ENCODE measurements at places on chromosomes 3 and 15.

GRCh38 chr15:66872405-66872804 lies 170.4 kb downstream of the SMAD6 start:
- no peak for DNase-seq

GRCh38 chr3:110344897-110345767 lies 726.5 kb upstream of the NECTIN3 start:
- no peak for DNase-seq

DNA sequence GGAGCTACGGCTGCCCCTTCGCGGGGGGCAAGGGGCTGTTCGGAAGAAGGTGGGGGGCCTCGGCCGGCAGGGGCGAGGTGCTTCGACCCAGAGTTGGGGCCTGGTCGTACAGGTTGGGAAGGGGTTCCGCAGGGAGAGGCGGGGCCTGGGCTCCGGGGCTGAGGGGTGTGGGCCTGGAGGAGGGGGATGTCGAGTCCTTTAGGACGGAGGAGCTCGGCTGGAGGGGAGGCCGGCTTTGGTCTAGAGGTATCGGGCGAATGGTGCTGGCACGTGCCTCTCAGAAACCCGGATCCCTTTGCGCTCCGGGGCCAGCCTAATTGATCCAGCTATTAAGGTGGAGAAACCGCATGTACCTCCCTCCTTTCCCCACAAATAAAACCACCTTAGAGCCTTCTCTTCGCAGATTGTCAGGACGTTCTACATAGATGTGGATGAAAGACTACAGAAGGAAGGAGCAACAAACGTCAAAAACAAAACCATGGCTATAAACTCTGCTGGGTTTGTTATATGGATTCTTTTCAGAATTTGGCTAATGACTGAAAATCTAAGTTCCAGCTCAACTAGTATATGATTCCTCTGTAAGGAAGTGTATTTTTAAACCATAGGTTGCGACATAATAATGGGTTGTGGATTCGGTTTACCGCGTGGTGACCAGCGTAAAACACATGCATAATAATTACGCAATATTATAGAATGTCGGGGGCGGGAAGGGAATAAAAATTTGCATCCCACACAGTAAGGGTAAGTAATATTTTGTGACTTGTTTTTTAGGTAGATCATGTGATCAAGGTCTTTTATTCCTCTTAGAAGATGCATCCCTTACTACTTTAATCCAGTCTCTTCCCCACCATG lies 644 bp upstream of the NGLY1 start:
- DNase-seq = no peak

GRCh38 chr3:139715166-139715565 lies 37.4 kb upstream of the NMNAT3 start:
- no peak for DNase-seq

GRCh38 chr3:41118461-41119390 lies 80.6 kb upstream of the CTNNB1 start:
- no peak for DNase-seq

- no peak for DNase-seq
Observed at GRCh38 chr3:57556459-57557084, 498 bp downstream of the PDE12 start.

- no peak for DNase-seq
Observed at GRCh38 chr15:35753486-35753885, 207.5 kb upstream of the DPH6 start.

- no peak for DNase-seq
Observed at GRCh38 chr3:37668431-37668817, 193.3 kb upstream of the CTDSPL start.

DNA sequence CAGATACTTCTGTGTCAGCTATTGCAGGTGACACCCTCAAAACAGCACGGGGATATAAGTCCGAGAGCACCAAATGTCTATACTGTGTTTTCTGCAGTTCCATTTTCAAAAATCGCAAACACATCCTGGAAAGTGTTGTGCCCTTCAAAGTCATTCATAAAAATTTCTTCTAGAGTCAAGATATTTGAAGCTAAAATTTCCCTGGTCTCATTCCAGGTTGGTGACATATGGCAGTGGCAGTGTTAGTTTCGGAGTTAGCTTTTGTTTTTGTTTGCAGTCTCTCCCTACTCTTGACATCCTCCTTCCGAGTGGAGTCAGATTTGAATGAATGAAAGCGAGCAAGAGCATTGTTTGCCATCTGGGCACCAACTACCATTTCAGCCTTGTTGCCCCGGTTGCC lies 3.2 kb upstream of the FSIP1 start:
- DNase-seq = no peak

DNA sequence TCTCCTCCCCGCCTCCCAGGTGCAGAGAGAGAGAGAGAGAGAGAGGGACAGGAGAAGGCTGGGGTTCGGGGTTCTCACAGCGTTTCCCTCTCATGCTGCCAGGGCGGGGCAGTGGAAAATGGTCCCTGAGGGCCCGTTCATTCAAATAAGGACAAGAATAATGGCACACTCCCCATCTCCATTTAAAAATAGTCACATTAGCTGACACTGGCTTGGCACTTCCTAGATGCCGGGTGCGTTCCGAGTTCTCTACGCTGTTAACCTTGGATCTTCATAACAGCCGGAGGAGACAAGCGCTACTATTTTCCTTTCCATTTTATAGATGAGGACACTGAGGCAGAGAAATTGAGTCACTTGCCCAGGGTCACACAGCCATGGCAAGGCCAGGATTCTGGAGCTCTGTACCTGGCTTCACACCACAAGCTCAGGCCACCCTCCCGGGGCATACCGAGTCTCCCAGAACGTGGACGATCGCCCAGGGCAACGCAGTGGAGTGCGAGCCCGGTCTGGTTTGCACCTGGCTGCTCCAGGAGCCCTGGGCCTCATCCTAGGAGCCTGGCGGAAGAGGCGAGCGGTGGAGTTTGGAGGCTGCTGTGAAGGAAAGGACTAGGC lies 608 bp upstream of the SLC6A6 start:
- DNase-seq = no peak

GRCh38 chr3:47482366-47482765 lies 6.6 kb upstream of the SCAP start:
- no peak for DNase-seq

Data from activated CD8-positive, alpha-beta memory T cell treated with anti-CD3 and anti-CD28 coated beads for 1 hour (primary cell).